ENCODE measurements at places on chromosomes 12 and 14. TPM values are rescaled to one million over a fixed set of nuclear protein-coding genes. Genes with fewer than 3 reads are reported as not detected.

GRCh38 chr12:55728186-55728938 lies 447 bp downstream of the CD63 start:
- DNase-seq, result peak; percentile 67

GRCh38 chr12:124953689-124954405 lies 35.1 kb downstream of the DHX37 start:
- DNase-seq, result no peak

DNA sequence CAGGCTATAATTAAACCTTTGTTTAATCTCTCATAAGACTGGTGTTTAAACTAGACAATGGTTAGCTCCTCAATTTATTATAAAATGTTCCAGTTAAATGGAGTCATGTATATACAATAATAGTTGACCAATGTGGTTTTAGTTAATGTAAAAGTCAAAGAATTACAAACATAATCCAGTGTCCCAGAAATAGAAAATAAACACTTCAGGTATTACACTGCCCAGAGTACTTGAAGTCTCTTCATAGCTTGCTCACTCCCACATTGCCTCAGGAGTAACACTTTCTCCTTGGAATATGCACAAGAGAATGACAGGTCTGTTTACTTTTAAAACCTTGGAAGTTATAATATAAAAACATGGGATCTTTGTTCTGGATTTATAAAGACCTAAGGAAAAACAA lies 60.5 kb downstream of the SLC38A1 start:
- DNase-seq, result no peak

OVCH1 gene
- not detected for total RNA-seq

PTCSC3 gene
- total RNA-seq, result not detected

GRCh38 chr12:102468261-102468915 lies 12.0 kb downstream of the IGF1 start:
- DNase-seq, result no peak

EMP1 gene
- total RNA-seq, result 6.6 TPM

ASIC1 gene
- 17.8 TPM for total RNA-seq

GRCh38 chr14:102046337-102047278 lies 40.2 kb downstream of the HSP90AA1 start:
- DNase-seq, result peak; percentile 88

AQP2 gene
- not detected for total RNA-seq

CKAP4 gene
- 60.8 TPM for total RNA-seq

CALM1 gene
- total RNA-seq, result 405 TPM

DNA sequence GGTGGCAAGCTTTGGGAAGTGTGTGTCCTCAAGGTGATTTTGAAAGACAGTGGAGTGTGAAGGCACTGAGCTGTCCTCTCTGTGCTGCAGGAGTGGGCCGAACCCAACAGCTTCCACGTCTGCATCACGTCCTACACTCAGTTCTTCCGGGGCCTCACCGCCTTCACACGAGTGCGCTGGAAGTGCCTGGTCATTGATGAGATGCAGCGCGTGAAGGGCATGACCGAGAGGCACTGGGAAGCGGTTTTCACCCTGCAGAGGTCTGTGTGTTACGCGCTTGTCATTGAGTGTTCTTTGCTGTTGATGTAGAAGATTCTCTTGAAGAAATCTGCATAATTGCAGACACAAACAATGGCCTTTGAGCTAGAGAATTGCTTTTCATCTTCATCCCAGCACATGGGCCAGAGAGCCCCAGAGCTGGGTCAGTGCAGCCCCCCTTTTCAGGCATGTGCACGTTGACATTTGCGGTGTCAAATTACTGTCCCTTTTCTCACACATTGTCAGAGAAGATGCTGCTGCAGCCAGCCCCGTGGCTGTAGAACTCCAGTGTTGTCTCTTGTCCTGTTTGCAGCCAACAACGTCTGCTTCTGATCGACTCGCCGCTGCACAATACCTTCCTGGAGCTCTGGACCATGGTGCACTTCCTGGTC lies 63.3 kb downstream of the EP400 start:
- no peak for DNase-seq

GRCh38 chr12:109358154-109358869 lies 10.6 kb downstream of the MYO1H start:
- no peak for DNase-seq
